ENCODE measurements at places on chromosomes 3 and 15.

- peaks cover 2% of the 10 kb centered on the region for H3K27me3 ChIP-seq
- no peaks in the 10 kb centered on the region for H3K36me3 ChIP-seq
- no peaks in the 10 kb centered on the region for H3K4me1 ChIP-seq
- DNase-seq = no peak
Observed at GRCh38 chr15:57550640-57551039, 41.1 kb upstream of the MYZAP start.

GRCh38 chr3:14039149-14039548, 85.5 kb downstream of the CHCHD4 start:
- H3K27me3 ChIP-seq = no peaks in the 10 kb centered on the region
- DNase-seq = no peak
- no peaks in the 10 kb centered on the region for H3K36me3 ChIP-seq
- no peaks in the 10 kb centered on the region for H3K4me1 ChIP-seq
- no peak overlapping the region for H3K27ac ChIP-seq

DNA sequence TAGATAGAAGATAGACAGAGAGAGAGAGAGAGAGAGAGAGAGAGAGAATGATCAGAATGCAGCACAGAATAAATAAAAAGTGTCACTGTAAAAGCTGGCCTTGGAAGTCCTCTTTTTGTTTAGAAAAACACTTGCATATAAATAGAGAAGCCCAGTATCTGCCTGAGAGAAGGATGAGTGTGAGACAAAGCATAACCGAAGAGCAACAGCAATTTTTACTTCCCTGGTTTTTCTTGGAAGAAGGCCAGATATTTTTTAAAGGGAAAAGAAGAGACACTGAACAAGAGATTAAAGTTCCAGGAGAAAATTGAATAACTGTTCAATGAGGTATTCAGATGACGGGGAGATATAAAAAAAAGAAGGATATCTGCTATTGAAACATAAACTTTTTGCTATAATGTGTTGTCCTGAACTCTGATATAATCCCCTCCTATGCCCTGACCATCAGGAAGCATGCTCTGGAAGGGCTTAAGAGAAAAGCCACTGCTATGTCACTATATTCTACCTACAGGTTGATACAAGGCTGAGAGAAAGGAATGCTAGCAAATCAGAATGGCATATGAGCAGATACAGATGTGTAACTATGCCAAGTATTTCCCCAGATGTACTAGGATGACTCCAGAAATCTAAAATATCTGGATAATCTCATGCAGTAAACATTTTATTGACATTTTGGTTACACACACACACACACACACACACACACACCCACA, 358.9 kb downstream of the RBMS3 start:
- DNase-seq = no peak
- no peaks in the 10 kb centered on the region for H3K4me1 ChIP-seq
- no peaks in the 10 kb centered on the region for H3K27me3 ChIP-seq
- H3K4me3 ChIP-seq = no peak overlapping the region
- H3K27ac ChIP-seq = no peak overlapping the region

- no peaks in the 10 kb centered on the region for H3K36me3 ChIP-seq
- no peaks in the 10 kb centered on the region for H3K4me1 ChIP-seq
- no peak overlapping the region for H3K4me3 ChIP-seq
- H3K27ac ChIP-seq = no peak overlapping the region
- no peak for DNase-seq
Observed at GRCh38 chr3:126530171-126531050, 6.5 kb downstream of the CHST13 start.

DNA sequence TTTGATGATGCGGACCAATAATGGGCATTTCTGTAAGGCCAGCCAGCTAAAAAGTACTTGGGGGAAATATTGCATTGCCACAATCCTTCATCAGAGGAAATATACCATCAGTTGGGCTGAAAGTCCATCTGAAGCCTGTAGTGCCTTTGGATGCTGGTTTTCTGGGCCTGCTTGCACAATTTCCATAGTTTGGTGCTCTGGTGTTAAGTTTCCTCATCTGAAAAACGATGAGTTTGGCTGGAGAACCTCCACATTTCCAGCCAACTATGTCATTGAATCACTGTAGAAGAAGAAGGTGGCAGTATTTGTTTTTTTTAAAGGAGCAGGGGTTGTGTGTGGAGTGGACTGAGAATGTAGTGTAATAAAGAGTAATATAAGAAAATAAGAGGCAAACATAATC, 10.1 kb downstream of the CCNB2 start:
- H3K27ac ChIP-seq = no peak overlapping the region
- no peak for DNase-seq
- no peaks in the 10 kb centered on the region for H3K4me1 ChIP-seq
- H3K27me3 ChIP-seq = no peaks in the 10 kb centered on the region

DNA sequence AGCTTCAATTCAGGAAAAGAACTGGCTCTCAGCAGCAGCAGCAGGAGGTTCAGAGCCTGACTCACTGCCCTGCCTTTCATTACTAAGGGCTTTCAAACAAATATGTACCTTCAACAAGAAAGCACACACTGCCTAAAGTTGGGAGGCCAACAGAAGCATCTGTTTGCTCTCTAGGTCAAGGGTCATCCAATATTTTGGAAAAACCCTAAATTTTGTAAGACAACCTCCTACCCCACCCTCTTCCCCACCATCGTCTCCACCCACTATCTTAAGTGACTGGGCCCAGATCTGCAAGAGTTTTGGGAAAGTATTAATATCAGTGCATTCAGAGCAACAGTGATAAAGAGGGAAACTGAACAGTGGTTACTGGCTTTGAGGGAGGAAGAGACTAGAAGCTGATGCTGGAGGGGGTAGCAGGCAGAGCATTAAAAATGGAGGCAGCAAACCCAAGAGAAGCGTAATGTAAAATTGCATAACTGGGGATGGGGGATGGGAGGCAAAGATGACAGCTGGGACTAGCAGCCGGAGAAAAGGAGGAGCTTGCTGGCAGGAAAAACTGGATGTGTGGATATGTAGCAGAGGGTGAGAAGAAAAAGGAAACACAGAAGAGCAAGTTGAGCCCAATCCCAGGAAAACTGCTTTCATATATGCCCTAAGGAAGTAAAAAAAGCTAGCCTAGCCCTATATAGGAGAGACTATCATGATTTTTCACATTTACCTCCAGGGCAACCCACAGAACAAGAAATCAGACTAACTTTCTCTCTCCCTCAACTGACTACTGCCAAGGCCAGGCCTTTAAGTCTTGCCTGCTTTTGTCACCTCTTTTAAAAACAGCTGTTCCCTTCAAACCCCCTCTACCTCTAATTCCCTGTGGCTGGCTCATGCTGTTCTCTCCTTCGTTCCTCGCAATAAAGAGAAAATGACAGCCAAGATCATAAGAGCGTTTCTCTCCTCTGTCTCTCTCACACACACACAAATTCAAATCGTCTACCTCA, 31.4 kb downstream of the NPTN start:
- no peak overlapping the region for H3K27ac ChIP-seq
- no peak overlapping the region for H3K4me3 ChIP-seq
- peaks cover 15% of the 10 kb centered on the region for H3K4me1 ChIP-seq
- no peak for DNase-seq
- H3K36me3 ChIP-seq = no peaks in the 10 kb centered on the region

DNA sequence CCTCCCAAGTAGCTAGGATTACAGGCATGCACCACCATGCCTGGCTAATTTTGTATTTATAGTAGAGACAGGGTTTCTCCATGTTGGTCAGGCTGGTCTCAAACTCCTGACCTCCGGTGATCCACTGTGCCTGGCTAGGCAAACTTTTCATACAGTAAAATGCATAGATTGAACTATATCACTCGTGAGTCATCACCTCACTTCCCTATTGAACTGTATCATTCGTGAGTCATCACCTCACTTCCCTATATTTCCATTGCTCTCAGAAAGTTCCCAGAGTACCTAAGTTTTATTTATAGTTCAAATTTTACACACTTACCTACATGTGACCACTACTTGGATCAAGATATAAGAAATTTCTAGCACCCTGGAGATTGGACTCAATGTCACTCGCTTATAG, 73.6 kb upstream of the ACAD9 start:
- H3K36me3 ChIP-seq = peaks cover 45% of the 10 kb centered on the region
- peak overlapping the region; percentile 87 for H3K27ac ChIP-seq
- H3K27me3 ChIP-seq = no peaks in the 10 kb centered on the region
- peaks cover 39% of the 10 kb centered on the region for H3K4me1 ChIP-seq
- H3K4me3 ChIP-seq = no peak overlapping the region

GRCh38 chr3:138908846-138909245, 38.1 kb downstream of the FOXL2 start:
- no peaks in the 10 kb centered on the region for H3K36me3 ChIP-seq
- H3K27ac ChIP-seq = no peak overlapping the region
- no peaks in the 10 kb centered on the region for H3K27me3 ChIP-seq
- no peak overlapping the region for H3K4me3 ChIP-seq
- DNase-seq = no peak

GRCh38 chr15:67366904-67367303, 112.3 kb downstream of the IQCH start:
- H3K4me1 ChIP-seq = no peaks in the 10 kb centered on the region
- H3K36me3 ChIP-seq = no peaks in the 10 kb centered on the region
- no peak for DNase-seq
- no peak overlapping the region for H3K4me3 ChIP-seq
- H3K27ac ChIP-seq = no peak overlapping the region
- no peaks in the 10 kb centered on the region for H3K27me3 ChIP-seq

- H3K36me3 ChIP-seq = no peaks in the 10 kb centered on the region
- no peak for DNase-seq
- no peaks in the 10 kb centered on the region for H3K4me1 ChIP-seq
- H3K4me3 ChIP-seq = no peak overlapping the region
- H3K27me3 ChIP-seq = no peaks in the 10 kb centered on the region
Observed at GRCh38 chr15:55108448-55108847, 88.3 kb downstream of the RSL24D1 start.

DNA sequence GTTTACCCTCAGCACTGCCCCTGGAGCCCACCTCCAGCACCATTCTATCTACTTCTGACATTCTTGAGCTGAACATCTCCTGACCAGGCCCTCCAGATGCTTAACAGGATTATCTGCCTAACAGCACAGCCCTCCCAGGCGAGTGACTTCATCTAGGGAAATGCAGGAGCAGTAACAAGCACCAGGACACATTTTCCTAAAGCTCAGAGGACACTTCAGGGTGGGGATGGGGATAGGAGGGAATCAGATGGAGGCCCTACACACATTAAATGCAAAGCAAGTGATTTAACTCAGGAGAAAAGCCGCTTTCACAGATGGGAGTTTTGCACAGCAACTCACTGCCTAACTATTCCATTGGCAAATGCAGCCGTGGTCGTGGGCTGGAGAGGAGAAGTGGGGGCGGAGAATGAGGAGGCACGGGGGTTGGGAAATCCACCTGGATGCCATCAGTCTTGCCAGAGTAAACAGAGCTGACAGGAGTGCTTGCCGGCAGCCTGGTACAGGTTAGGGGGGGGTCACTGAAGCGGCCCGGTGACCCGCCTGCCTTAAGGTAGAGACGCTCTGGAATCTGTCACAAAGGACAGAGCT, 21.3 kb upstream of the BNC1 start:
- H3K27me3 ChIP-seq = peaks cover 14% of the 10 kb centered on the region
- DNase-seq = no peak
- no peak overlapping the region for H3K27ac ChIP-seq
- H3K4me3 ChIP-seq = no peak overlapping the region
- no peaks in the 10 kb centered on the region for H3K4me1 ChIP-seq

- H3K4me3 ChIP-seq = no peak overlapping the region
- peak; percentile 40 for DNase-seq
- H3K36me3 ChIP-seq = peaks cover 32% of the 10 kb centered on the region
- H3K27me3 ChIP-seq = no peaks in the 10 kb centered on the region
Observed at GRCh38 chr15:63221346-63221745, 31.9 kb downstream of the RAB8B start.

DNA sequence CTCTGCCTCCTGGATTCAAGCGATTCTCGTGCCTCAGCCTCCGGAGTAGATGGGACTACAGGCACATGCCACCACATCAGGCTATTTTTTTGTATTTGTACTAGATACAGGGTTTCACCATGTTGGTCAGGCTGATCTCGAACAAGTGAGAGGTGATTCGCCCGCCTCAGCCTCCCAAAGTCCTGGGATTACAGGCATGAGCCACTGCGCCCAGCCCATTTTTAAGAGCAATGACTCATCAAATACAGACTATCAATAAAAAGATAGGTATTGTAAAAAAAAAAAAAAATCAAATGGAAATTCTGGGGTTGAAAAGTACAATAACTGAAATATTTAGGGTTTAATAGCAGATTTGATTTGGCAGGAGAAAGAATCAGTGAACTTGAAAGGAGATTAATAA, 129.0 kb downstream of the TJP1 start:
- no peaks in the 10 kb centered on the region for H3K36me3 ChIP-seq
- no peaks in the 10 kb centered on the region for H3K27me3 ChIP-seq
- no peaks in the 10 kb centered on the region for H3K4me1 ChIP-seq
- H3K27ac ChIP-seq = no peak overlapping the region
- no peak overlapping the region for H3K4me3 ChIP-seq

- H3K27me3 ChIP-seq = no peaks in the 10 kb centered on the region
Observed at GRCh38 chr3:111506435-111506834, 35.6 kb upstream of the CD96 start.

DNA sequence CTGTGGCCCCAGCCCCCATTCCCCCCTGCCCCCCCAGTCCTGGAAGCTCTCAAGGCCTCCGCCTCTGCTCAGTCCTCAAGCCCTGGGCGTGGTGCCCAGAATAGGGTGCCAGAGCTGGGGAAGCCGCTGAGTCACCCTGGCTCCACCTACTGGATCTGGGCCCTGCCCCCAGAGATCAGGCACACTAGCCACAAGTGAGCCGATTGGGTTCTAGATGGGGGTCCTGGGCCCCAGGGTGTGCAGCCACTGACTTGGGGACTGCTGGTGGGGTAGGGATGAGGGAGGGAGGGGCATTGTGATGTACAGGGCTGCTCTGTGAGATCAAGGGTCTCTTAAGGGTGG, 5.7 kb downstream of the EIF4G1 start:
- H3K4me1 ChIP-seq = peaks cover 40% of the 10 kb centered on the region
- H3K36me3 ChIP-seq = peaks cover 78% of the 10 kb centered on the region
- H3K27ac ChIP-seq = no peak overlapping the region

DNA sequence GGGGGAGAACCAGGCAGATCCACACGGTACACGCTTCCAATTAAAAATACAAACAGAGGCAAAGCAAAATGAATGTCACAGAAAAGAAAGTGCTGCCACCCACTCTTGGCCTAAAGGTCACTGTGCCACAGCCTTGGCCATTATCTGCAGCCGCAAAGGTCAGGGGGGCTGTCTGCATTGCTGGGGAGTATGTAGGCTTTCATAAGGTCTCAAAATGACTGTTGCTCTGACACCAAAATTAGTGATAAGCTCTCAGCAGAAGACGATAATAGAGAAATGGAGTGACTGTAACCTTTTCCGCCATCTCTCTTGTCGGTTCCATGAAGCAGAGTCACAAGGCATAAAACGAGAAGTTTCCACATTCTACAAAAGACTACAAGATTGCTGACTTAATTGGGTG, 374.2 kb upstream of the ICE2 start:
- H3K27ac ChIP-seq = no peak overlapping the region
- no peak overlapping the region for H3K4me3 ChIP-seq
- peaks cover 12% of the 10 kb centered on the region for H3K4me1 ChIP-seq
- DNase-seq = no peak
- H3K27me3 ChIP-seq = no peaks in the 10 kb centered on the region

DNA sequence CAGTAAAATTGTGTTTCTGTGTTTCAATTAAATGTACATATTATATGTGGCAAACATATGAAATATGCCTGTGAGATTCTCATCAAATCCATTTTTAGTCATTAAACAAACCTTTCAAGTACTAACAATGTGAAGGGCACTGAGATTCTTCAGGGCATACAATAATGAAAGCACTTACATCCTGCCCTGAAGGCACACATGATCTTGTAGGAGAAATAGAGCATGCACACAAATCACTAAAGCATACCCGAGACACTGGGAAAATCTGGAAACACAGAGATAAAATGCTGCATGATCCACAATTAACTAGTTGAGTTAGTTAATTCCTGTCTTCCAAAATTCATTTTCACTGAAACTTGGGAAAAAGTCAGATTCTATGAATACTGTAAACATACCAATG, 810.5 kb upstream of the NECTIN3 start:
- no peak for DNase-seq
- H3K27me3 ChIP-seq = no peaks in the 10 kb centered on the region
- H3K4me1 ChIP-seq = no peaks in the 10 kb centered on the region
- no peaks in the 10 kb centered on the region for H3K36me3 ChIP-seq

Measured in CD4-positive, alpha-beta T cell (primary cell).